NCI-H526 treated with DMSO at 0.1 percent for 48 hours (cell line): ENCODE measurements at places on chromosomes 4 and X.

GRCh38 chr4:71995297-71995696 is 36.5 kb upstream of the NPFFR2 start:
- DNase-seq, result no peak

GRCh38 chr4:111924696-111925095 is 220.6 kb upstream of the FAM241A start:
- DNase-seq, result no peak

DNA sequence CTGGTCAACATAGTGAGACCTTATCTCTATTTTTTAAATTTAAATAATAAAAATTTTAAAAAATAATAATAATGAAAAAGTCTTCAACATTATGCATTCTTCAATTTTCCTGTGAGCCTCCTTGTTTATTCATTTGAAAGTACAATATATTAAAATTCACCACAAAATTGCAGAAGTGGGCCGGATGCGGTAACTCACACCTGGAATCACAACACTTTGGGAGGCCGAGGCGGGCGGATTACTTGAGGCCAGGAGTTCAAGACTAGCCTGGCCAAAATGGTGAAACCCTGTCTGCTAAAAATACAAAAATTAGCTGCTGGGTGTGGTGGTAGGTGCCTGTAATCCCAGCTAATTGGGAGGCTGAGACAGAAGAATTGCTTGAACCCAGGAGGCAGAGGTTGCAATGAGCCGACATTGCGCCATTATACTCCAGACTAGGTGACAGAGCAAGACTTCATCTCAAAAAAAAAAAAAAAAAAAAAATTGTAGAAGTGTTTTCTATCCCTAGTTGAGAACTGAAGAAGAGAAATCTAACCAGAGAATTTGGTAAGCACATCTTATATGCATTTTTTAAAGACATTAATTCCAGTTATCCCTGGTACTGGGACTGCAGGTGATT is 56.9 kb downstream of the RBM47 start:
- DNase-seq, result no peak

DNA sequence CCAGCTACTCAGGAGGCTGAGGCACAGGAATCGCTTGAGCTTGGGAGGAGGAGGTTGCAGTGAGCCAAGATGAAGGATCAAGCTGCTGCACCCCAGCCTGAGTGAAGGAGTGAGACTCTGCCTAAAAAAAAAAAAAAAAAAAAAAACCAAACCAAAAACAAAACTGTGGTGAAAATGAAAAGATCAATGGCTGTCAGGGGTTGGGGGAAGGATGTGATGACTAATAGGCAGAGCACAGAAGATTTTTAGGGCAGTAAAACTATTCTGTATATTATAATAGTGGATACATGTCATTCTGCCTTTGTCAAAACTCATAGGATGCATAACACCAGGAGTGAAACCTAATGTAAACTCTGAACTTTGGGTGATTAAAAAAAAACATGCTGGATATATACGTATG is 69.9 kb upstream of the ELOVL6 start:
- no peak for DNase-seq

DNA sequence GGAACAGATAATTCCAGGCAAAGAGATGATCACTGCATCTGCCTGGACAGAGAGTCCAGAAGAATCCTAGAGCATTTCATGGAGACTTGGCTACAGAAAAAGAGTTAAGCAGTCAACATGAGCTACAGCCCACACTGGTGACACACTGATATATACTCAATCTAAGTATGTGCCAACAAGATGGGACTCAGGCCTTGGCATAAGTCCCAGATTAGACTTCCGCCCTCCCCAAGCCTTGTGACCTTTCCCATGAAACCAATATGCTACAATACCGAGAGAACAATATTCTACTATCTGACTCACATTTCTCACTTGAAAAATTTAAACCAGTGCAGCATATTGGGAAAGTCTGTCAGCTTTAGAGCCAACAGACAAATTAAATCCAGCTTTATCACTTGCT is 65.7 kb upstream of the SLITRK2 start:
- DNase-seq, result no peak

GRCh38 chr4:1396806-1397455 is 9.3 kb downstream of the NKX1-1 start:
- no peak for DNase-seq

GRCh38 chr4:182449186-182449929 is 206.2 kb downstream of the TENM3 start:
- DNase-seq, result peak; percentile 28

DNA sequence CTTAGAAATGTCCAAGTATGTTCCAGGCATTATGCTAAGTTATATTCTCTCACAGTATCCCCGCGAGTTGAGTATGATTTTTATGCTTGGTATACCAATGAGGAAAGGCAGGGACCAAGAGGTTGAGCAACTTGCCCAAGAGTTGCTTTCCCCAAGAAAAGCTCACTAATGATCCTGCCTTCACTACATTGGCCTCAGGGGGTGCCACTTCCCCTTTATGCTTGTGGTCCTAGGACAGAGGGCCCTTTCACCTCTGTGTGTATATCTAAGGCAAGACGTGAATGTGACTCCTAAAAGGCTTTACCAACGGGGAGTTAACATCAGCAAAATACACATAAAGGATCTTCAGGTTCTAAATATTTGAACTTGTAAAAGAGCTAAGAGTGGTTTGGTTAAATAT is 164.4 kb upstream of the CPEB2 start:
- no peak for DNase-seq

DNA sequence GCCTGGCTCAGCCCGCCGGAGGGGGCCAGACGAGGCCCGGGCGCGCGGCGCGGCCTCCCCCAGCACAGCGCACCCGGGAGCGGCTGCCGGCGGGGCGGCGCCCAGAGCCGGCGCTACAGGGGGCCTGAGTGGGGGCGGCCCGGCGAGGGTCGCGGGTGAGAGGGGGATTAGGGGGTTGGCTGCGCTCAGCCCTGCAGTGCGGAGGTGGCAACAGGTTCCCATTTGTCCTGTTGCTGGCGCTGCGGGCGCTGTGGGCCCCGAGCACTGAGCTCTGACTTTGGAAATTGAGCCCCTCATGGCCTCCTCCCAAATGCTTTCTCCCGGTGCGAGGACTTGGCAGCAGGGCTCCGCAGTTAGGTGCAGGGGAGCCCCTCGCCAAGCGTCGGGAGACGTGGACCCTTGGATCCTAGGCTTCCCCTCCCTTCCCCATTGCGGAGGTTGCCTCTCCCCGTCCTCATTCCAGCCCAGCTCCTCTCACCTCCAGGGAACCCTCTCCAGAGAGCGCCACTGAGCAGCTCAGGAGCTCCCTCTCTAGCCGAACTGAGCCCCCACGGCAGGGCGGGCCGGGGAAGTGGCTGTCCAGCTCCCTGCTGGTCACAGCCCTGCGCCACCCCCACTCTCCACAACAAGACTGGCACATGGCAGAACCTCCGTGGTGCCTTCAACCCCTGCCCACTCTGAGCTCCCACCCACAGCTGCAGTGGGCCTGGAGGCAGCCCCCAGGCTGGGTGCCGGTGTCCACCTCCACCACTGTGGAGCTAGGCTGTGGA is 2.5 kb upstream of the DUSP9 start:
- no peak for DNase-seq

GRCh38 chrX:66045894-66046293 is 6.0 kb upstream of the VSIG4 start:
- DNase-seq, result no peak

GRCh38 chr4:96154676-96155075 is 314.8 kb downstream of the PDHA2 start:
- no peak for DNase-seq

- no peak for DNase-seq
Observed at GRCh38 chrX:137354851-137355250, 211.1 kb upstream of the ZIC3 start.

- no peak for DNase-seq
Observed at GRCh38 chr4:165170819-165171218, 36.5 kb upstream of the KLHL2 start.

DNA sequence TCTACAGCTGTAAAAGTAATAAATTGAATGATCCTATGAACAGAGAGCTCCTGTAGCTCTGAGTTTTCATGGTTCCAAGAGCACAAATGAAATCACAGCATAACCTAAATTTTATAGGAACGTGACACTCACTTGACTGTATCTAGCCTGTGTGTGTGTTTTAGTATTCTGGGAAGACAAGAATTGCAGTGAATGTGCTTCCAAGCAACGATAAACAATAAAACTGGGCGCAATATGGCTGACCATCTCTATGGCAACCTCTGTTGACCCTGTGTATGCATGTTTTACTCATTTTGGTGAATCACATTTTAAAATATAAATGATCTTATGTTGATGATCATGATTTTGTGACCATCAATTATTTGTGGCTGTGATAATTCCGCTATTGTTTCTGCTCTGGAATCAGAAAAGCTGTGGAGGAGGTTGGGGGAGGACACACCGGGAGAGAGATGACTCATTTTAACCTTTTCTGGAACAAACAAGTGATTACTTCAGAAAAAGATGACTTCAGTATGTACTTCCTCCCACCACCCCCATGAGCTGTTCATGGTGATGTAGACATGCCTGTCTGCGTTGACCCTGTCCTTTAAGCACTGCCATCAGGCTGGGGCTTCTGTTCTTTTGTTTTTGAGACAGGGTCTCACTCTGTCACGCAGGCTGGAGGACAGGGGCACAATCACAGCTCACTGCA is 31.8 kb downstream of the USP11 start:
- DNase-seq, result no peak

DNA sequence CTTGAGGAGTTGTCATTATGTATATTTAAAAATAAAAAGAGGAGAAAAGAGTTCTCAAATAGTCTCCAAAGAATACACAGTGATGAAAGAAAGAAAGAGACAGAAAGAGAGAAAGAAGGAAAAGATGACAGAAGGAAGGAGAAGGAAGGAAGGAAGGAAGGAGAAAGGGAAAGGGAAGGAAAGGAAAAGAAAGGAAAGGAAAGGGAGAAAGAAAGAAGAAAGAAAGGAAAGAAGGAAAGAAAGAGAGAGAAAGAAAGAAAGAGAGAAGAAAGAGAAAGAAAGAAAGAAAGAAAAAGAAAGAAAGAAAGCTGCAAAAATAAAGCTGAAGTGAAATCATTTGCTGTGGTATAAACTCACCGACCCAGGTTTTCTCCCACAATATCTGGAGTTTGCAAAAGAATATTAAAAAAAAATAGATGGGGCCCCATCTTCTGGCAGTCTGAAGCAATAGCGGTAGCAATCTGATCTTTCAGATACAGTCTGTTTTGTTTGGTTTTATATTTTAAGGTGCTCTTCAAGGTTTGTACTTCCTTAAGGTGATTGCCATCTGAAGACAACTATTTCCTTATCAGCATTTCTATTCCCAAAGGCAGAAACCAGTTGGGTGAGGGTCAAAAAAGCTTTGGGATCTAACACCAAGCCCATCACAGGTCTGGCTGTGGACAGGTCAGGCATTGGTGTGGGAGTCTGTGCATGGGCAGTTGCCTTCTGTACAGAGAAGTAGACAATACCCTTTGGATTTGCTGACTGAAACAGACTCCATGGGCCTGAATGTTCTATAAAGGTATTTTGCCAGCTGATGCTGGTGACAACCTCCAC is 160.4 kb downstream of the CPEB2 start:
- DNase-seq, result no peak

DNA sequence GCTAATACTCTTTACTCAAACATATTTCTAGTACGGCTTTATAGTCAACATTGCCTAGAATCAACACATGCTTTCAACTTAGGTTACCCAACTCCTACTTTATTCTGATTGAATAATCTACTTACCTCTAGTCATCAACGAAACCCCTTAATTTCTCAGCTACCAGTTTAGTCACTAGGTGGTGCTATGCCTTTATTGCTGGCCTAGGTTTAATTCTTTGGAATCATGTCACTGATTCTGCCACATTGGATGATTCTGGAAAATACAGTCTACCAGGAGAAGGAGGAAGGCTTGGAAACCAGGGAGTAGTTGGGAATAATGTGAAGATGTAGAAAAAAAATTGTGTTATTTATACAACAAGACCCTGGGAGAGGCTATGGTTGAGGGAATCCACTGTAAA is 167.7 kb downstream of the DCAF12L2 start:
- DNase-seq, result peak; percentile 0

DNA sequence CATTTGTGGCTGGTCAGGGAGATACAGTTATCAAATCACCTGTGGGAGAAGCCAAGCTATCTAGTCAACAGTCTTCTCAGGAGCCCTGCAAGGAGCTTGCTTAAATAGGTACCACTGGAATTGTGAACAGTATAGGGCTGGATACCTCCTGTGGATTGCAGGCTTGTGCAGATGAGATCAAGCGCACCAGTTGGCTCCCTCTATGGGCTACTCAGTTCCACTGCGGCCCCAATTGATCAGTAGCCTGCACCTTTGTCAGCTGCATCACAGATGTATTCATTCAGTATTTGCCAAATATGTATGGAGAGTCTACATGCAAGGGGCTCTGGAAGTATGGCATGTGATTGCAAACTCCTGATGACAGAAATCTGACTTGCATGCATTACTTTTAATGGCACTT is 28.6 kb downstream of the TEX13A start:
- DNase-seq, result peak; percentile 13

DNA sequence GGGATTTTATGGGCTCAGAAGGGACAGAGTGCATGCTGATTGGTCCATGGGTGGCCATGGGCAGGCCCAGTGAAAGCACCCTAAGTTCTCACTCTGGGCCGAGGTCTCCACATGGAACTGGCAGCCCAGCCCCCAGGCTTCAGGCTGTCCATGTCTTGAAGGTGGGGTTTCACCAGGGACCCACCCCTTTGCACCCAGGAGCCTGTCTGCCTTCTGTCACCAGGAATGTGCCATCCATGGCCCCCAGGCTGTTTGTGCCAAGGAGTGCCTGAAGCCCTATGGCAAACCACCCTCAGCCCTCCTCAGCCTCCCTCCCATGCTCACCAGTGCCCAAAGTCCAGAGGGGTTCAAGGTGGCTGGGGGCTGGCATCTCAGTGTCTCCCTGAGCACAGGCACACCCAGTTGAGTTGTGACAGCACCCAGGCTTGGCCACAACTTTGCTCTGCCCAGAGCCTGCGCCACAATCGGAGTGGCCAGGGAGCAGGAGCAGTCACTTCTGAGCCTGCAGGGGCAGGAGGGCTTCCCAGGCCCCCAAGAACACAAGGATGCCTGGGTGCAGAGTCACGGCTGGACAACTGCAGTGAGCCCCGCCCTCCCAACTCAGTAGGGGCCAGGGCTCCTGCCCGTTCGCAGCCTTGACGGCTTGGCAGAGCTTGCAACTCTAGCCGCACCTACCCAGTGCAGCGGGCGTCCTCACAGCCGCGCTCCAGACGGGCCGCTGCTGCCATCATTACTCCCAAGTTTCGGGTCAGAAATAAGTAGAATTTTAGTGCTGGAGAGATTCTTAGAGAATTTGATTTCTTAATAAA is 185.3 kb upstream of the NUDT6 start:
- DNase-seq, result no peak

GRCh38 chr4:6986072-6986780 is 56.9 kb upstream of the TADA2B start:
- DNase-seq, result peak; percentile 46

DNA sequence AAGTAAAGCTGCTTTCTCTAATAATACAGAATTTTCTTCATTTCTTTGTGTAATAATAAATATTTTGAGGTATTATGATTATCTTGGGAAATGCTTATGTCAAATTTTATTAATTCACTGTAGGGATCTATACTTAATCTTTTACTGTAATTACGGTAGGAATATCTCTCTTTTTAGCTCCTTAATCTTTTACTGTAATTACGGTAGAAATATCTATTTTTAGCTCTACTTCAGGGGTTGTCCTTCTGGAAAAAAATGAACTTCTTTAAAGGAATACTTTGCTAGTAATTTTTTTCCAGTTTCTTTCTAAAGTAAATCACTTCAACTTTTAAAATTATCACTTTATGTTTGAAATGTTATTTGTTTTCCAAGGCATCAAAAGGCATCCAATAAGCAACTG is 2229.4 kb upstream of the AGA start:
- no peak for DNase-seq
